ENCODE measurements at places on chromosomes 1 and 21.
A peak's percentile ranks its signal among the peaks of the same experiment; 100 is the strongest.

DNA sequence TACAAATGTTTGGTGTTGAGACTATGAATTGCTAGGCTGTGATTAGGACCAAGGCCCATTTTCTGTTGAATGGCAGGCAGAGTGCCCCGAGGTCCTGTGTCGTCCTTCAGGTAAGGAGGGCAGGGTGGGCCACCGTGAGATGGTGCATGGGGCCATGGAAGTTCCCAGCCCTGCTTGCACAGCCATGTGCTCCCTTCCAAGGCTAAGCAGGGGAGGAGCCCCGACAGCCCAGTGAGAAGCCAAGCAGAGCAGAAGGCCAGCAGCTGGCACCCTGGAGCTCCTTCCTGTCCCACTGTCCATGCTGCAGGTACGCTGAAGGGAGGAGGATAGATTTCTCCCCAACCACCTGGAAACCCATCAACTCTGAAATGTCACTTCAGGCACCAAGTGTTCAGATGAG lies 8.2 kb upstream of the NUAK2 start:
- no peak for DNase-seq

GRCh38 chr1:202235856-202236837 lies 42.5 kb downstream of the LGR6 start:
- peak; percentile 19 for DNase-seq

GRCh38 chr1:232925421-232926220 lies 24.8 kb upstream of the NTPCR start:
- no peak for DNase-seq

- DNase-seq: no peak
These were observed 26.6 kb downstream of the SLC22A15 start for GRCh38 chr1:116002781-116003420.

DNA sequence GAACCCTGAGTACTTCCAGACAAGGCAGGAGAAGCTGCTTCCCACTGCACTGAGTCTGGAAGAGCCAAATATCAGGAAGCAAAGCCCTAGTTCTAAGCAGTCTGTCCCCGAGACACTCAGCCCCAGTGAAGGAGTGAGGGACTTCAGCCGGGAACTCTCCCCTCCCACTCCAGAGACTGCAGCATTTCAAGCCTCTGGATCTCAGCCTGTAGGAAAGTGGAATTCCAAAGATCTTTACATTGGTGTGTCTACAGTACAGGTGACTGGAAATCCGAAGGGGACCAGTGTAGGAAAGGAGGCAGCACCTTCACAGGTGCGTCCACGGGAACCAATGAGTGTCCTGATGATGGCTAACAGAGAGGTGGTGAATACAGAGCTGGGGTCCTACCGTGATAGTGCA lies 33.1 kb upstream of the VAMP3 start:
- DNase-seq: no peak

DNA sequence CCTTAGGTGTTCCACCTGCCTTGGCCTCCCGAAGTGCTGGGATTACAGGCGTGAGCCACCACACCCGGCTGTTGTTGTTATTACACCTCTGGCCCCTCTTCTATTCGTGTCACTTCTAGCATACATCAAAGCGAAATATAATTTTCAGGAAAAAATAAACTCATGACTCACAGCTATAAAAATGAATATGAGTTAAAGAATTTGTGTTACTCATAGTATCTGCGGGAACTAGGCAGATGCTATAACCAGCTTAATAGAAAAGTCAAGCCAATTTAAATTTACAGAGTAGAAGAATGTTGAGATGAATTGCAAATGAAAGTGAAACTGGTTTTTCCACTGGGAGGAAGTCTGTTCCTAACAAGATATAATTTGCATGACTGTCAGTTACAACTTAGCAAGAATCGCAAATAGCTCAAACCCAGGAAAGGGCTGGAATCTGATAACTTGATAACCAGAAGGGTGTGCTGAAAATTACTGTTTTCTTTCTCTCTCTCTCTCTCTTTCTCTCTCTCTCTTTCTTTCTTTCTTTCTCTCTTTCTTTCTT lies 11.2 kb downstream of the OR2W3 start:
- no peak for DNase-seq

DNA sequence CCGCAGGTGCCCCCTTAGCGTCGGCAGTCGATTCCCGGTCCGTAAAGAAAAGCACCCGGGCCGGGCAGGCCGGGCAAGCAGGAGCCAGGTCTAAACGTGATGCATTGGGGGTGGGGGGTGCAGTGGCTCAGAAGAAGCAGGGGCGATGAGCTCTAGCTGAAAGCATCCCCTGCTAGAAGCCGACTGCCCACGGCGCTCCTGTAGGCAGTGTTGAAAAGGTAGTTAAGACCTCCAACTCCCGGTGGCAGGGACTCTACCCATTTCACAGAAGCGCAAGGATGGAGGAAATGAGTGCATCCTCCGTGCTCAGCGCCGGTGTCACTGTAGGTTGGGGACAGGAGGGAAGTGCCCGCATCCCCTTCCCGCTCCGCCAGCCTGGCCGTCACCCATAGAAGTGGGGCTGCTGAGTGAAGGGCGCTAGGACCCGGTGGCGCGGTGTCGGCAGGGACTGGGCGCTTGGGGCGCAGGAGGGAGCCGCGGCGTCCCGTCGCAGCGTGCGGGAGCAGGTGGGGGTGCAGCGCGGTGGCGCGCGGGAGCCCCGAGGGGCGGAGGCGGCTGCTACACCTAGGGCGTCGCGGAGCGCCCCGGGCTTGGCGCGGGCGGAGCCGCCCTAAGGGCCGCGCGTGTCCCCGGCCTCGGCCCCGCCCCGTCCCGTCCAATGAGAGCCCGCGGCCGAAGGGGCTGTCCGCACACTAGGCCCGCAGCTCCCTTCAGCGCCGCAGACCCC lies at the start of gene WNT2B:
Gene WNT2B, plus strand, starts transcription at position 688 of the 727 bp plus-strand sequence. CDS start 298 bp downstream, outside the sequence.
- peak; percentile 10 for DNase-seq

- DNase-seq: no peak
These were observed 864.0 kb downstream of the PLA2G4A start for GRCh38 chr1:187692799-187693198.

GRCh38 chr1:6401673-6402072 lies 8.1 kb upstream of the ACOT7 start:
- DNase-seq: no peak

GRCh38 chr1:208206092-208206698 lies 38.0 kb downstream of the PLXNA2 start:
- no peak for DNase-seq

- DNase-seq: no peak
These were observed 184.3 kb downstream of the CYYR1 start for GRCh38 chr21:26388731-26389231.

- DNase-seq: no peak
These were observed 15.0 kb downstream of the ZSWIM5 start for GRCh38 chr1:45191418-45191783.

DNA sequence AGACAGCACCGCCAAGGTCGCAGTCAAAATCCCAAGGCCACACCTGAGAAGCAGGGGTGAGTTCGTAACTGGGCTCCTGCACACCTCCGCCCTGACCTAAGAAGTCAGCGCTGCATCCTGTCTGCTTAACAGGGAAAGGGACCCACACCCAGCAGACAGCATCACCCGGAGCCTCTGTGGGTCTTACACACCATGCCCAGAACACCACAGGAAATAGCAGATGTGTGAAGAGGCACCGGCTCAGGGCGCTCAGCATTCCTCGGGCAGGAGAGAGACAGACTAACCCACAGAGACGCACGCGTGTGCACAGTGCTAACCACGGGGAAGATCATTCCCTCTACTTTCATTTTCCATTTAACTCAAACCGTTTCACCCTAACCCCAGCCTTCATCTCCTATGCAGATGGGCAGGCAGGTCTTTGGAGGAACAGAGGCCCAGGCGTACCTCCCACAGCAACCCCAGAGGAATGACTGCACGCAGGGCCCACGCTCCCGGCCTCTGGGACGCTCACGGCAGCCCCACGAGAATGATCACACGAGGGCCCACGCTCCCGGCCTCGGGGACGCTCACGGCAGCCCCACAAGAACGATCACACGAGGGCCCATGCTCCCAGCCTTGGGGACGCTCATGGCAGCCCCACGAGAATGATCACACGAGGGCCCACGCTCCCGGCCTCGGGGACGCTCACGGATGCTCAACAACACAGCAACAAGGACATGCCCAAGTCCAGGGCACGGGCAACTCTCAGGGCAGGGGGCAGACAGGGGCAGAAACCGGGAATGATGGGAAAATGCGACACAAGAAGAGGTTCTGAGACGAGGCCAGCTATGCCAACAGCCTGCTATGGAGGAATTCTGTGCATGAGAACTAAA lies 20.9 kb downstream of the POFUT2 start:
- peak; percentile 11 for DNase-seq

DNA sequence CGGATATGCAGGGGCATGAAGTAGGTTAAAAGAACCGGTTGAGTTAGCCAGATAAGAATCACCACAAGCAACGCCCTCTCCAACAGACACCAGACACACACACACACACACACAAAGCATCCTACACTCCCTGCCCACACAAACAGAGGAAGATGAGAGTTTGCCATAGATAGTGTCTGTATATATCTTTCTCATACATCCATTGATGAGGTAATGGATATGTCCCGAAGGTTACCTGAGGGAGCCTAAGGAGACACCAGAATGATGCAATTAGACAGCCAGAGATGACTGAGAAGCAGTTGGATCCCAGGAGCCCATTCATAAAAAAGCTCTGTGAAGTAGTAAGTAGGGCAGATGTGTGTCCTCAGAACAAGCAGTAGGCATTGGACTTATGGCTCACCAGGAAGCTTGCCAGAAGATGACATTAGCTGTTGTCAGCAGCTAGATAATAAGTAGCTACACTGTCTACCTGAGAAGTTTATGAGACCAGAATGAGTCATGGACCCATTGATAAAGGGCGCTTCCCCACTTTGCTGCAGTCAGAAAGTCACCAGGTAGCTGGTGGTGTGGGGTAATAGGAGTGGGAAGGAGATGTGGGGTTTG lies 247.0 kb downstream of the KCNT2 start:
- DNase-seq: no peak

- DNase-seq: no peak
These were observed 31.9 kb downstream of the SLC1A7 start for GRCh38 chr1:53110370-53111072.

DNA sequence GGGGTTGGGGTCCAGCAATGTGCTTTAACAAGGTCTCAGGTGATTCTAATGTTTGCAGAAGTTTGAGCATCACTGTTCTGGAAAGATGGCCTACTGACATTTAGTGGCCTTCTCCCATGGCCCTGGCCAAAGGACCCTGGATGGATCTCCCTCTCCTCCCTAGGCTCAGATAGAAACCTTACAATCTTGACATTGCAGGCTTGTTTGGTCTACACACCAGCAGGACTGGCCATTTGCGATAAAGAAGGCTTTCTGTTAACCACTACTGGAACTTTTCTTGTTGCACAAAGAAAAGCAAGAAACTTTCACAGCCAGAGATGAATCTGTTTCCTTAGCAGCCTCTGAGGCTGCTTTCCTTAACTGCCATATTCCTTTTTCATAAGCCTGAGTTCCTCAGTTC lies 6.2 kb downstream of the DNALI1 start:
- no peak for DNase-seq

DNA sequence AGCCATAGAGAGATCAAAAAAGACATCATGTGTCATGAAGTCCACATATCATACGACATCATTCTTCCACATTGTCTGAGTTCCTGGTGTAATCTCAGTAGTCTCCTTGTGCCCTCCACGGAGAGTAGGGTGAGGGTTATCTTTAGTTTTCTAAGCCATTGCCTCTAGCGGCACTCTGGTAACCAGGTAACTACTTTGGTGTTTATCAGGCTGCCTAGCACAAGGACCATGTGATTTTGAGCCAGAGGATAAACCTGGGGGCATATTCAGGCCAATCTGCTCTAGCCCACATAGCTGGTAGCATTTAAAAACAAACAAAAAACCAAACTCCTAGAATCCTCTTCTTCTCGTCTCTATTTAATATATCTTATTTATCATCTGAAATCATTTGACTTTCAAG lies 147.4 kb downstream of the GDAP2 start:
- no peak for DNase-seq

- DNase-seq: no peak
These were observed 10.2 kb downstream of the DDI2 start for GRCh38 chr1:15627343-15627988.

DNA sequence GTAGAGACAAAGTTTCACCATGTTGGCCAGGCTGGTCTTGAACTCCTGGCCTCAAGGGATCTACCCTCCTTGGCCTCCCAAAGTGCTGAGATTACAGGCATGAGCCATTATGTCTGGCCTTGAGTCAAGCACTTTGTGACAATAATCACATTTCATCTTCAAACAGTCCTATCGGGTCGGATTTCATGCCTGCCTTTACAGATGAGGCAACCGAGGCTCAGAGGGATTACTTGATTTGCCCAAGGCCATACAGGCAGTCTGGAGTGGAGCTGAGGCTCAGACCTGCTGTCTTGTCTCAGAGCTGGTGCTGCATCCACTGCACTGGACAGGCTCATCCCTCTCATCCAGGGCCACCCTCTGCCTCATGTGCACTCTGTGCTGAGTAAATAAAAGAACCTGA lies 26.6 kb downstream of the FAM151A start:
- DNase-seq: no peak

DNA sequence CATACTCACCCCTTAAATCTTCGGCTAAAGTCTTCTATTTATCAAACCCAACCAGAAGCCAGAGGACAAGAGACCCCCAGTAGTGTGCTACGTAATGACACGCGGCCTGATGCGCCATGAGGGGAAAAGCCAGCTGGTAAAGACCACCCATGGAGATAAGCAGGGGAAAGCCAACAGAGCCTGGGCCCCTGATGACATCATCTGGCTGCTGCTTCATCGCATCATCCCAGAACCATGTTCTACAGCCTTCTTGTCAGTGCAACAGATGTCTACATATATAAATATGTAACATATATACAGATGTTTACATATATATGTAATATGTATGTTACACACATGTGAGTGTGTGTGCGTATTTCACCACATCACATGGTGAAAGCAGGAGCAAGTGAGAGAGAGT lies 81.7 kb upstream of the VANGL1 start:
- no peak for DNase-seq

GRCh38 chr1:154193821-154194220 lies 1.9 kb upstream of the TPM3 start:
- no peak for DNase-seq

- no peak for DNase-seq
These were observed 222.7 kb downstream of the NUF2 start for GRCh38 chr1:163544441-163544840.

- DNase-seq: no peak
These were observed 52.2 kb upstream of the ARTN start for GRCh38 chr1:43881415-43881814.

GRCh38 chr1:200262326-200262965 lies 147.4 kb downstream of the ZNF281 start:
- no peak for DNase-seq

DNA sequence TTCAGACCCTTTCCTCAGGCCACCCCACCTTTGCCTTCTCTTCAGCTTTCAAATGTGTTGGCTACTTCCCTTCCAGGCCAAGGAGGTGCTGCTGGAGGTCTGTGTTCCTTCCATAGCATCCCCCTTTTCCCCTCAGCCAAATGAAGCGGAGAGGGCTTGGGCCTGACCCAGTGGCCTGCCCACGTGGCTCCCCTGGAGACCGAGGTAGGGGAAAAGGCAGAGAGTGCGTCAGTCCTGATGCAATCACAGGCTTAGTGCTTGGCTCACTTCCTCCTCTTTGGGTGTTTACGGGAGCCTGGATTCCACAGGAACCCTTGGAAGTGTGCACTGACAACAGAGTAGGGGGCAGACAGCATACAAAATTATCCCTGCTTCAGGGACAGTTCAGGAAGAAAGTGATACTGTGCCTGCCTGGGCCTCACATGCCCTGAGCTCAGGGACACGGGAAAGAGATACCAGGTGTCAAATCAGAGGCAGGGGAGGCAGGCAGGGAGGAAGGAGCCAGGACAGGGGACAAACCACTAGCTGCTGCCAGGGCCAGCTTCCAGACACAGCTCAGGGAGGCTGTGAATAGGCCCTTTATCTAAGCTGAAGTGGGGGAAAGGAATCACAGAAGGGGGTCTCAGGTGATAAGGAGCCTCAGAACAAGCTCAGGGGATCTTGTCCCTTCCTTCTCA lies 16.6 kb upstream of the PTP4A2 start:
- DNase-seq: no peak

All from stimulated activated CD8-positive, alpha-beta memory T cell treated with anti-CD3 and anti-CD28 coated beads, Interleukin-2, amount 100 ng/mL, for 1 hour (primary cell).